DMS79 (cell line): ENCODE measurements at places on chromosomes 5 and 9.

GRCh38 chr5:37860206-37860605, 20.4 kb upstream of the GDNF start:
- DNase-seq: no peak

DNA sequence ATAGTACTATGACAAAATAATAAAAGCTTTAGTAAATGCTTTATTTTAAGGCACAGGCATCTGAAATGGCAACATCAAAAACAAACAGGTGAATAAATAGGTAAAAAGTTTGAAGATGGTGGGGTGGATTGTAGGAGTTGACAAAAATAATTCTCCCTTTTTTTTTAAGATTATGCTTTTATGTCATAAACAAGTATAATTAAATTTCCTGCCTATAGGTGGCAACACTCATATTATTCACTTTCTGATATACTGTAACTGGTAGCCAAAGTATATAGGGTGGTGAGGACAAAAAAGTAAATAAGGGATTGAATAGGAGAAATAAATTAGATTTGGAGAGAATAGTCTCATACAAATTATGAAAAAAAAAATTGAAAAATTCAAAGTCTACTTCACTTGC, 120.0 kb upstream of the ACOT12 start:
- DNase-seq: no peak

DNA sequence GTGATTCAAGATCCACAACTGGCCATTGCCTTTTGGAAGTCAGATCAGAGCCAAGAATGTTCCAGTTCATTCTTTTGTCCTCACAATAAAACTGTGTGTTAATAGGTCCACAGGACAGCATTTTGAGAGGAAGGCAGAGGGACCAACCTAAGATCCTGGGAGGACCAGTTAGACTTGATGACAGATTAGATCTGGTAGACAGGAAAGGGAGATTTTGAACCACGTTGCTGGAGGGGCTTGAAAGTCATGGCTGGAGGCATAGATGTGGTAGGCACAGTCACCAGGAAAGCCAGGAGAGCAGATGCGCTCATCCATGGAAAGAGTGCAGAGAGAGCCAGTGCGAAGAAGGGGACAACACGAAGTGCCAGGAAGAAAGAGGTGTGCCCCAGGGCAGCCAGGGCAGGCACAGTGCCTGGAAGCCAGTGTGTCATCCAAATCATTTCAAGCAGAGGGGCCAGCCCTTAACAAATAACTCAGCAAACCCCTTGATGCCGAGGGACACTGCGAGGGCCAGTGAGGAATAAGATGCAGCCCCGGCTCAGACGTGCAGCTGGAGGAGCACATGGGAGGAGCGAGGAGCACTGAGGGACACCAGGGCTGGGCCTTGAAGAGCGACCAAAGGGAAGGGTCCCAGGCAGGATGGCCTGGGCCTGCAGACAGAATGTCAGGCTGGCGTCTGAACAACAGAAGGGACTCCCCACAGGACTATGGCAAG, 12.8 kb upstream of the SLC2A8 start:
- DNase-seq: no peak

- peak; percentile 98 for DNase-seq
These were observed at the start of gene PSMD5 for GRCh38 chr9:120842685-120843485. Gene PSMD5, minus strand, starts transcription at chr9:120842922. Its CDS starts 13 bp downstream, at chr9:120842909.

DNA sequence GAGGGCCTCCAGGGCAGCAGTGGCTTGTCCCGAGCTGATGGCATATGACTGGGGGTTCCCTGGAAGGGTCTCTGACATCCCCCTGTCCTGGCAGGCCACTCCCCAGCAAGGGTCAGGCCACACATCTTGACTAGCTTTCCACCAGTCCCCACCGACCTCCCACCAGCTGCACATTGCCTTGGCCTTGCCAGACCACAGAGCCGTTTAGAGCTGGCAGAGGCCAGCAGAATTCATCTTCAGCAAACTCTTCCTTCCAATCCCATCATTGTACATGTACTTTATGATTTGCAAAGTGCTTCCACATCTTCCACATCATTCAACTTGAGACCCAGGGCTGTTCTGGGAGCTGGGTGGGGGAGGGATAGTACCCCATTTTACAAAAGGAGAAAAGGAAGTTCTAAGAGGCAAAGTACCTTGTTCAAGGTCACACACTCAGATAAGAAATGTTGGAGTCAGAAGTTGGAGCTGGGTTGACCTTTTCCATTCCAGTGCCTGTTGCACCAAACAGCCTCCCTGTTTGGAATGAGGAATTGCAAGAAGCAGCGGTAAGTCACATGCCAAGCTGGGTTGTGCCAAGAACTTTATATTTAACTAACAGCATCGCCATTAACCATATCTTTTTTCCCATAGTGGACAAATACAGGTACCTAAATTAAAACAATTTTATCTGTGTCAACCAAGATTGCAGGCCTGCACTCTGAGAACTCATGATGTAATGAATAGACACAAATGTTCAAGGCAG, 25.8 kb upstream of the COL15A1 start:
- DNase-seq: no peak

DNA sequence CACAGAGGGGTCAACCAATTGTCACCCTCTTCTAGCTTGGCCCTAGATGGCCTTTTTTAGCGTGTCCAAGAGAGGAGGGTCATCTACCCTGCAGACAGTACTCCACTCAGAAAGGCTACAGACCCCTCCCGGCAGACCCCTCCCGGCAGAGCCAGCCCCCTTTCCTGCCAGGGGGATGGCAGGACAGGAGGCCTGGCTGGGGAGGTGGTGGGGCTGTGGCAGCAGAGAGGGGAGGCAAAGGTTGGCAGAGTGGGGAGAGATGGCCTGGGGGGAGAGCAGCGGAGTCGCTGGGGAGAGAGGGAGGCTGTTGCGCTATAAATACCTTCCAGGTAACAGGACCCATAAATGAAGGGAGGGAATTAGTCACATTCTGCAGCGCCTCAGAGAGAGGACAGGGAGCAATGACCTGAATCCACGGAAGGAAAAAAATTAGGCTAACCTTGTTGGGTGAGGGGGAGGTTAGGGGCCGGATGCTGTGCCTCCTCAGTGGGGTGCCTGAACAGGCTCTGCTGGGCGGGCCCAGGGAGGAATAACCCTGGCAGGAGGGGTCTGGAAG, 32.9 kb upstream of the PSD2 start:
- no peak for DNase-seq

GRCh38 chr5:125604104-125604503, 819.1 kb upstream of the GRAMD2B start:
- no peak for DNase-seq

- no peak for DNase-seq
These were observed 8.8 kb downstream of the LHFPL2 start for GRCh38 chr5:78639791-78640190.

- DNase-seq: no peak
These were observed 44.8 kb downstream of the PRRC1 start for GRCh38 chr5:127562252-127562651.

DNA sequence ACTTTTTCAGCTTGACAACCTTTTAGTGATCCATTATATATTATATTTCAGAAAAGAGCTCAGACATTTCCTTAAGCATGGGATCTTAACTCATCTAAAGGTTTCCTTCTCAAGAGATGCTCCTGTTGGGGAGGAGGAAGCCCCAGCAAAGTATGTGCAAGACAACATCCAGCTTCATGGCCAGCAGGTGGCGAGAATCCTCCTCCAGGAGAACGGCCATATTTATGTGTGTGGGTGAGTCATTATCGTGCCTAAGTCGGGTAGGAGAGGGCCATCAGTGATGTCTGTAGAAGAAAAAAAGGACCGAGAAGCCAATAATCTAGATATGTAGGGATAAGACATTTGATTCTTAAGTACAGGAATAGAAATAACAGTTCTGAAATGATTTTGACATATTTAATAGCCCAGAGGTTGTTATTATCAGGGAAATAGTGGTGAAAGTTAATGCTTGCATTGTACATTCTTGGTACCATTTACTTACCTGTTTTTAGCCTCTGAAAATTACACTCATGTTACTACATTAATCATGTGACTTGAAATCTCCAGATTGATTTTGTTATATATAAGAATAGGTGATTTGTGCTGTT, 28.2 kb downstream of the MTRR start:
- no peak for DNase-seq

- no peak for DNase-seq
These were observed 12.8 kb downstream of the LEAP2 start for GRCh38 chr5:132886064-132886823.

DNA sequence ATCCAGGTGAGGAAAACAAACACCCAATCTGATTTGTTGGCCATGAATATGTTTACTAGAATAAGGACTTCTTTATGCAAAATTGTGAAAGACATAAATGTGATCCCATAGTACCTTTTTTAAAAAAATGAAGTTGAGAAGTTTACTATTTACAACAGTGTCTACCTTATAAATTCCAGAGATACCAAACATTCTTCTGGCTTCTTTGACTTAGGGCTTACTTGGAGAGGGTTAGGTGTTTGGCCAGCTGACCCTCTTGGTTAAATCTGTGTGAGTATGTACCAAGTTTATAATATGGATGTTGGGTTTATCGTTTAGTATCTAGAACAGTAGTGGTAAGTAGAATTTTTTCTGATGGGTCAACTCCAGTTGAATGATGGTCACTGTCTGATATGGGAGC, 212.3 kb downstream of the DOCK8 start:
- DNase-seq: no peak

- no peak for DNase-seq
These were observed 211.2 kb downstream of the MEF2C start for GRCh38 chr5:88671505-88672499.
